NCI-H510A (cell line): ENCODE measurements at places on chromosomes 6 and 20.
A peak's percentile ranks its signal among the peaks of the same experiment; 100 is the strongest.

- DNase-seq: no peak
Observed at GRCh38 chr20:53579266-53579580, 14.4 kb downstream of the ZNF217 start.

DNA sequence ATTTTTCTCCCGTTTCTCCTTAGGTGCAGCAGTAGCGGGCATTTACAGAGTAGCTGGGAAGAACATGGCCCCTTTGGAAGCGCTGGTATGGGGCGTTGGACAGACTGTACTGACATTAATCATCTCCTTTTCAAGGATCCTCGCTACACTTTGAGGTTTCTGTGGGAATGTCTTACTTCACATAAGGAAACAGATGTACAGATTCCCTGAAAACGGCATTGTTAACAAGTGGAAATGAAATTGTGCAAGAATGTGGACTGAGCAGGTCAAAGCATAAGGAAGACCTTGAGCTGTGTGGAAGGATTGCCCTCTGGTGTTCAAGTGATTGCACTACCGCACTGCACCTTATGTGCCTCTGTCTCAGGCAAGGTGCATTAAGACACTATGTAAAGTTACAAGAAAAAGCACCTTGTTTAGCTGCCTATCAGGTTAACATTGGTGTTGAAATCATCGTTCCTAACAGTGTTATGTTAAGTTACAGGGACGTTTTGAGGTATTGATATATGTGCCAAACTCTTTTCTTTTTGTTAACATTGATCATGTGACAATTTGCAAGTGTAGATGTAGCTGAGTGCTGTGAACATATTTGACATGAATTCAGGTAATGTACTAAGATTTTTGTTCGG, 38.0 kb downstream of the TMEM170B start:
- DNase-seq: no peak

DNA sequence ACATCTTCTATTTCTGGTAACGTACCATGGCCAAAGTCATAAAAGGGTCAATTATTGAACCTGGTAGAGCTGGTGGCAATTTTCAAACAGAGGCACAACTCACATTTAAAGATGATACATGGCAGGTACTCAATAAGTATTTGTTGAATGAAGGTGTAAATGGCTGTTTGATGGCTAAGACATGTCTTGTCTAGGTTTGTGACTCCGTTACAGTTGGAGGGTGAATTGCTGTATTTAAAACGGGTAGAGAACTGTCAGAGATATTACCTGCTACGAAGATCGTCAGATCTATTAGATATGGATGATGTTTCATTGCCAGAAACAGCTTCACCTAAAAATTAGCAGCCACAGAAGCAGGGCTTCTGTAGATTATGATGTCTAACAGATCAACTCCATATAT, 601.9 kb downstream of the PRKN start:
- DNase-seq: no peak

DNA sequence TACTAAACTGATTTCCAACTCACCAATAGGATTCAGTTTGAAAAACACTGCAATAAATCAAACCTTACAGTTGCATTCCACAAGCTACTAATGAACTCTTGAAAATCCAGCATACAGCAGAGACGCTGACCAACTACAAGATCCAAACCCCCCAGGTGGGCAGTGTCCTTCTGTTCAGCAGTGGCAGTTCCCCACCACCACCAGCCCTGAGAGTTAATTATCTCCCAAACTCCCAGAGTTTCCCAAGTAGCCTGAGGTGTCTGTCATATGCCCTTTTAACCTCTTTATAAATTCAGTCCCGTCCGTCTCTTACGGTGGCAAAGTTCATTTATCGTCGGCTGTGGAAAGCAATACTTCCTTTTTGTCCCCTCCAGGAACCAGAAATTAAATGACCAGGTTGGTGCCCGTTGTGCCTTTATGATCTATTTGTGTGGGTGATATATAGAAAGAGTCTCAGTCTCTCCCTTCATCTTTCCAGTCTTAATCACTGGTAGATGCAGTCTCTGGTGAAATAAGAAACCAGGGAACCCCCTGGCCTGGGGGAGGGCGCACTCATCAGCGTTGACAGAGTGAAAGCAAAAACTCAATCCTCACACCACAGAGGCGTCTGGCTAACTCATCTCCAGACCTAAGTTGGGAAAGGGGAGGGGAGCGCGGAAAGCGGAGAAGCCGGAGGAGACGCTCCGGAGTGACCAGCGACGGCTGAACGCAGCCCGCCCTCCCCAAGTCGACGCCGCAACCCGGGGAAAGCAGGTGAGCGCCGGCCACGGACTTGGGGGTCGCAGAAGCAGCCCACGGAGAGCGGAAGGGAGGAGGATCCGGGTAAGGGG, 717 bp downstream of the MRPL14 start:
- DNase-seq: peak; percentile 26

- no peak for DNase-seq
Observed at GRCh38 chr6:124943658-124944057, 18.6 kb upstream of the RNF217 start.

DNA sequence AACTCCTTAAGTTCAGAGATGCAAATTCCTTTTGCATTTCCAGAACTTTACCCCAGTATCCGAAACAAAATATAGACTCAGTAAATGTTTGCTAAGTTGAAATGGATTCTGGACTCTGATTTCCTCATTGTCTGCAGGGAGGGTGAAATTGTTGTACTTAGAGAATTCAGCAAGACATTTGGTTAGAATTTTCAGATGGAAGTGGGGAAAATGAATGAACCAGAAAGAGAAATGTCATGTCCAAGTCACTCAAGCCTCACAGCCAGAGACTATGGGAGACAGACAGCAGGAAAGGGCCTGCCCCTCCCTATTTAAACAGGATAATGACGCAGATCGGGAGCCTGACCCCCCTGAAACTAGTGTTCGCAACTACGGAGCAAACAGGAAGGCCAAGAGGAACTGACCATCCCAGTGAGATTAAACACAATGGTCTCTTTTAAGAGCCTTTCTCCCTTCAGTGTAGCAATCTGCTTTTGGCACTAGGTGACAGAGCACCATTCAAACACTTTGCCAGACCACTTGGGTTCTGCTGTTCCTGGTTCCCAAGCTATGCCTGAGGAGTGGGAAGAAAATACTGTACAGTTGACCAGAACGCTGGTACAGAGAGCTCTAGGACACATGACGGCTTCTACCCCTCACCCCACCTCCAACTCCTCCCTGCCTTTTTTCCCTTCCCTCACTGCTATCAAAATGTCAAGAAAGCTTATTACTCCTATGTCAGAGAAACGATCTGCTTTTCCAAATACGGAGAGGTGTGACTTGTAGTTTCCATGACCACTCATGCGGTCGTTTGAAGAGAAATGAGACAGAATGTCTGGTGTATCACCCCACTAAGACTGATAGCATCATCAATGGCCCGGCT, 13.7 kb downstream of the NEDD9 start:
- no peak for DNase-seq

DNA sequence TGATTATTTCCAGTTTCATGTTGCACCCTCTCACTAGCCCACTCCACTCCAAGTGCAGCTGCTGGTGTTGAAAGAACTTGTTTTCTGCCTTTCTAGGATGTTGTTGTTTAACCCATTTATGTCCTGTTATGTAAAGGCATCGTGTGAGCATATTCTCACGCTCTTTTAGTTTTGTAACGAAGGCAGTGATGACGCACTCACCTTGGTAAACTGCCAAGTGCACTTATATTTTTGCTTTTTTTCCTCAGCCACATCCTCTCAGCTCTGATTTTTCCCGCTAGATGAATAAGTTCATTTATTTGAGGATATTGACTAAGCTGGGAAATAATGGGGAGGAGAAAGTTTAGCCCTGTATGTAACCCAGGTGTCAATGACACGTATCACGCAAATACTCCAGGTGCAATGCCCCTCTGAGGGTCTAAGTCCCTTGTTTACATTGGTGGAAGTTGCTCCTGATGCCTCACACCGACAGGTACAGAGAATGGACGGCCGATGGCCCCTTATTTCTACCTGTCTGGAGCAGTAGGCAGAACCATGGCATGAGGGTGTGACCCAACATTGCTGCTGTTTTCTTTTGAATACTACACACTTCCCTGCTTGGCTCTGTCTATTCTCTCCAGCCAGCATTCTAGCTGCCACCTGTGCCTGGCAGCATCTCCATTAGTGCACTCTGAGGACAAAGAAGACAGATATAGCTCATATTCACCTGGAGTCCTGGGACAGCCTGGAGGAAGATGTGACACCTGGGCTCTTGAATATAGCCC, 132.7 kb upstream of the SLC24A3 start:
- DNase-seq: no peak

- no peak for DNase-seq
Observed at GRCh38 chr20:52943185-52943841, 28.8 kb upstream of the TSHZ2 start.

- no peak for DNase-seq
Observed at GRCh38 chr6:137928286-137928685, 61.2 kb downstream of the TNFAIP3 start.

- no peak for DNase-seq
Observed at GRCh38 chr20:57529160-57529585, 4.2 kb upstream of the CTCFL start.

GRCh38 chr6:21103626-21104224, 489.8 kb upstream of the SOX4 start:
- no peak for DNase-seq

GRCh38 chr6:140581601-140582000, 1207.2 kb upstream of the CITED2 start:
- no peak for DNase-seq

- DNase-seq: peak; percentile 68
Observed at GRCh38 chr20:32681175-32682084, 7.7 kb upstream of the C20orf203 start.

DNA sequence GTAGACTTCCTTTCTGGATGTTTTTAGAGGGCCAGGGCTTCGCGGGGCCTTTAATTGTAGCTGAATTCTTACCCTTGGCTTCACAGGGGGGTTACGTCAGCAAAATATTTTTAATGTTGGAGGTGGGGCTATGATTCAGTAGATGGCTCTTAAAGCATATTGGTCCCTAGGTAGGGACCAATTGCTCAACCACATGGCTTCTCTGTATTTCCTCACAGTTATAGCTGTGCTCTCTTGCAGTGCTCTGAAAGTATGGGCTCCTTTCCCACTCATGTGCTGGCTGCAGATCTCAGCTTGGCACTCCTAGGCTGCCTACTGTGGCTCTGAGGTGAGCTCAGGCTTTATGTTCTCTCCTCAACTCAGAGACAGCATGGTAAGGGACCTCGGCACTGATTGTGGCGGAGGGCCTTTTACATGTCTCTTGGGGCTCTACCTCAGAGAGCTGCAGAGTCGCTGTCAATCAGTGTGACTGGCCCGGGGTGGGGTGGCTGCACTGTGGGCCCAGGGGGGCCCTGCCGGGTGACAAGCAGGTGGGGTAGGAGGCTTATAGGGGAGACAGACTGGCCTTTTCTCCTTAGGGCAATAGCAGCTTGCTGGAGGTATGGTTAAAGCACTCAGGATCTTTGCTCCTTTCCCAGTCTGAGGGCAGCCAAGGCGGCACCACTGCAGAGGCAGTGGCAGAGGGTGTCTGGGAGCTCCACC, 318.0 kb downstream of the DOK5 start:
- no peak for DNase-seq

GRCh38 chr20:4989570-4989969, 11.7 kb downstream of the SLC23A2 start:
- no peak for DNase-seq

DNA sequence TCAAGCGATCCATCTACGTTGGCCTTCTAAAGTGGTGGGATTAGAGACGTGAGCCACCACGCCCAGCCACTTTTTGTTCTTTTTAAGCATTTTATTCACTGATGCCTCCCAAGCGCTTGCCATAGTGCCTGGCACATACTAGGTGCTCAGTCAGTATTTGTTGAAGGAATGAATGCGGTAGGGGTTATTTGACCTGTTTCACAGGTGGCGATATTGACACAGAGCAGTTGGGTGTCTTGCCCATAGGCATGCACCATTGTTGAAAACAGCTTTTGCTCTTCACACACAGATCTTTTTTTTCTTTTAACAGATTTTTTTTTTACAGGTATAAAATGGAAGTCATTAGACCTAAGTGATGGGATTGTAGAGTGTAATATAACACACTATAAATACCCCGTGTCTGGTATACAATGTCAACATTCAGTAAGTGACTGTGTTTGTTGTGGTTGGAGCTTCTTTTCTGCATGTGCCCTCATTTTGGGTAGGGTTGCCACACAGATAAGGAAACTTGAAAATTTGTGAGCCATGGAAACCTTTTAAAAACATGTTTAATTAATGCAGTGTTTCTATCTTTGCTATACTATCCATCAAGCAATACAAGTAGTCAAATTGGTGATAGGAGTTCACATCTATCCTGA, 24.8 kb downstream of the RREB1 start:
- no peak for DNase-seq
